ENCODE measurements at places on chromosomes 7 and 10. TPM values are rescaled to one million over a fixed set of nuclear protein-coding genes. Genes with fewer than 3 reads are reported as not detected.

CALCR gene
- polyA plus RNA-seq = not detected

DNA sequence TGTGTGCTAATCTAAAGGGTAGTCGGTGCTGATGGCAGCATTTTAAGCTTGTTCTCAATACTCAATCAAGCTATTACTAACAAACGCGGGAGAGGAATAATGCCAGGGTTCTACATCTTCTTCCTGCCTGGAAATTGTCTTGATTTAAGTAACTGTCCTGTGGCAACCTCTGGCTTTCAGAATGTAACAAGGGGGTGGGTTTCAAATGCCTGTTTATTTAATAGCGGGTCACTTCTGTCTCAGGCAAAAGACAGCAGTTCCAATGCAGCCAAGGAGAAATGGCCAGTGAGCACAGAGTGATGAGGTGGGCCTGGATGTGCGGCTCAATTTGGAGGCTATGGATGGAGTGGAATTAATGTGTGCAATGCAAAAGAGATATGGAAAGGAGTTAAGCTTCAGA lies 692.4 kb downstream of the KCNMA1 start:
- DNase-seq = no peak

GRCh38 chr7:133077394-133077793 lies 4.5 kb downstream of the CHCHD3 start:
- no peak for DNase-seq

RSPH10B2 gene
- 4.4 TPM for polyA plus RNA-seq

C10orf62 gene
- not detected for polyA plus RNA-seq

GRCh38 chr7:131010717-131011431 lies 276.9 kb upstream of the KLF14 start:
- DNase-seq = no peak

RPEL1 gene
- polyA plus RNA-seq = 0.10 TPM

DNA sequence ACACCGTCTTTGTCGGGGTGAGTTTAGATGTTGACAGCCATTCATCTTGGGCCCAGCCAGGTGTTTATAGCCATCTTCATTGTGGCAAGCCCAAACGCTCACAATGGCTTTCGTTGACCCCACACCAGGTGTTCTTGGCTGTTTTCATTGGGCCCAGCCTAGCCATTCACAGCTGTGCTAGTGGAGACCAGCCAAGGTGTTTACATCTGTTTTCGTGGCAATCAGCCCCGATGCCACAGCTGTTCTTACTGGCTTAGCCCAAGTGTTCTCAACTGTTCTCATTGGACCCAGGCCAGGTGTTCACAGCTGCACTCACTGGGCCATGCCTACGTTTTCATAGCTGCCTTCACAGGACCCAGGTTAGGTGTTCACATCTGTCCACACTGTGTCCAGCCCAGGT lies 7.7 kb downstream of the FRG2B start:
- DNase-seq = no peak

DNA sequence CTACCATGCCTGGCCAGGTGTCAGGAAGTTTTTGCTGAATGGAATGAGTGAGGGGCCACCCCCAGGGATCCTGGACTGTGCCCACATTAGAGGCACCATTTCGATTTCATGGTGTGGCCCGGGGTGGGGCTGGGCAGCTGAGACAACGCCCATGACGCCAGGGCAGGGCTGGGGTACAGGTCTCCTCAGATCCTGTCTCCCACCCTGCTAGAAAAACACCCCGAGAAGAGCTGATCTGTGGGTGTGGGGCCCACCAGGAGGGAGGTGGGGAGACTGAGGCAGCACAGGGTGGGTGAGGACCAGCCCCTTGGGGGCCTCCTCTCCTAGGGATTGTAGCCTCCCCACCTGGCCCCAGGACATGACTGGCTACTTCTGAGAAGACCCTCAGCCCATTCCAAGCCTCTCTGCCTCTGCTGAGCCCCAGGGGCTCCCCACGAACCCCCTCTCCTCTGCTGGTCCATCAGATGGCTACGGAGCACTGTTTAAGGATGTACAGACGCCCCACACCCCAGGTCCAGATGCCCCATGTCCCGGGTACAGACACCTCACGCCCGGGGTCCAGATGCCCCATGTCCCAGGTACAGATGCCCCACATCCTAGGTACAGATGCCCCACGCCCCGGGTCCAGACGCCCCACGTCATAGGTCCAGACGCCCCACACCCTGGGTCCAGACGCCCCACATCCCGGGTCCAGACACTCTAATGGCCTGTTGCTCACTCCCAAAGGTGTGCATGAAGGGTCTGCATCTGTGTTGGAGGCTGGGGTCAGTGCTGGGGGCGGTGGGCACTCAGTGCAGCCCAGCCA lies 99.4 kb downstream of the MICALL2 start:
- no peak for DNase-seq

DNA sequence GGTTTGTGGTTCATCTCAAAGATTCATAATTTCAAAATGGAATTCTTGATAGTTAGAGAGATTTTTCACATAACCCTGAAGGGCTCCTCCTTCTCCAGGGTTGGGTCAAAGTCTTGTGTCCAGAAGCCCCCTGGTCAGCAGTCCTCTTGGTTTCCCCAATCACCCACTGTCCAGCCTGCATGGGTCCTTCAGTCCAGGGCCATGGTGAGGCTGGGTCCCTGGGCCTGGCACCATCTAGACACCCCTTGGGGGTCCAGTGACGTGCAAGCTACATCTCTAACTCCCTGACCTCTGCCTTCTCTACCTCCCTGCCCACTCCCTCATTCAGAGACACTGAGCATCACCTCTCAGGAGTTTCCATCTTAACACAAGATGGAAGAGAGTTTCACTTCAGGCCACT lies 26.1 kb downstream of the ANXA8 start:
- no peak for DNase-seq

CTAGE4 gene
- 5.7 TPM for polyA plus RNA-seq

BLNK gene
- polyA plus RNA-seq = 17.9 TPM

DNA sequence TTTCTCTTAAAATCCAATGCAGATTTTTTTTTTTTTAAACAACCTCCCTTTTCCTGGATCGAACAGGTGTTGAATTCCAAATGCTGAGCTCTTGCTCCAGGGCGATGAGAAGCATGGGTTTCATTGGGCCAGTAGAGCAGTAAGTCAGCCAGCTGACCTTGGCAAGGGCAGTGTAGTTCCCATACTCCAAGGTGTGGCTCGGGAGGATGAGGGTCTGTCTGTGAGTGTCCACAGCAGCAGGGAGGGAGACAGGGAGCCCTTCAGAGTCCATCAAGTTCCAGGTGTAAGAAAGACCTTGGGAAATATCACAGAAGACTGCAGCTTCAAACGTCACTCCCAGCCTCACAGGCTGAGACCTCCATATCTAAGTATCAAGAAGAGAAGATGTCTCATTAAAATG lies 50.4 kb downstream of the PKD1L1 start:
- no peak for DNase-seq

DNA sequence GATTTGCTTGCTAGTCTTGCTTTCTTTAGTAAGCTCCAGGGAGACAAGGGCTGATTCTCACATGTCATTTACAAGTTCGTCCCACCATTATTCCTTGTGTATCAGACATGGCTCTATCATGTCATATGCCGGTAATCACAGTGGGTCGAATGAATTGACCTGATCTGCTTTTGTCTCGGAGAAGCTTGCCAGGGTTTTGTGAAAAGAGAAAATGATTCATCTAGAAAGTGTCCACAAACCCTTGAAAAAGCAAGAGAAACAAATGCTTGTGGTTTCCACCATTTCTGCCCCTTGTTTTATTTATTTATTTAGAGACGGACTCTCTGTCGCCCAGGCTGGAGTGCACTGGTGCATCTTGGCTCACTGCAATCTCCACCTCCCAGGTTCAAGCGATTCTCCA lies 278.5 kb downstream of the TCF7L2 start:
- no peak for DNase-seq

GRCh38 chr7:128869944-128870285 lies 7.3 kb downstream of the ATP6V1F start:
- no peak for DNase-seq

FHIP2A gene
- polyA plus RNA-seq = 38.8 TPM

DNA sequence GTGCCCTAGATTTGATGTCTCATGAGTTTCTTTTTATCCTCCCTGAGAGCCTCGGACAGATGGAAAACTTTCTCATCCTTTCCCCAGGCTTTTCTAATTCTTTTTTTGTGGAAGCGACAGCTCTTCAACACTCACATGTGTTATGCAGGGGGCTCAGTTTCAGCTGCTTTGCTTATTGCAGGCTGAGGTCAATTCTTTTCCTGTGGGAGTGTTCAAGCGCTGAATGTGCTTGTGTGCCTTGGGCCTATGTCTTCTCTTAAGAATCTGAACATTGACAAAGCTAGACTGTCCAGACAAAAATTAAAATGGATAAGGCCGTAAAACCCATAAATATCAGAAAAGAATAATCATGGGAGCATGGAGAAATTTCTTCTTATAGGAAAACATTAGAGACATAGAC lies 125.2 kb upstream of the STEAP4 start:
- no peak for DNase-seq

DNA sequence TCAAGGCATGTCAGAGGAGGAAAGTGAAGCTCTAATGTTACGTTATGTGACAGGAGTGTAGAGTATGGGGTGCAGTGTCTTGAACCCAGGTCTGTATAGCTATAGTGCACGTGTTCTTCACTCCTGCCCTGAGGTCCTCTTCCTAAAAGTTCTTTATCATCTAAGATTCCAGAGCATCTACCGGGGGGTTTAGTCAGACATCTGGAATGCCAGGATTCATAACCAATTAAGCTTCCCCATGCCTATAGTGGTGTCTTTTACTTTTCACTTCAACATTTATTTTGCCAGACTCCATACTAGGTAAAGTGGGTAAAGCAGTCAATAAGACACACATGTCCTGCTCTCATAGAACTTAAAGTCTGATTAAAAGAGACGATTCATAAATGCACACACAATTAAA lies 22.4 kb downstream of the PPP1R3C start:
- DNase-seq = no peak

DNA sequence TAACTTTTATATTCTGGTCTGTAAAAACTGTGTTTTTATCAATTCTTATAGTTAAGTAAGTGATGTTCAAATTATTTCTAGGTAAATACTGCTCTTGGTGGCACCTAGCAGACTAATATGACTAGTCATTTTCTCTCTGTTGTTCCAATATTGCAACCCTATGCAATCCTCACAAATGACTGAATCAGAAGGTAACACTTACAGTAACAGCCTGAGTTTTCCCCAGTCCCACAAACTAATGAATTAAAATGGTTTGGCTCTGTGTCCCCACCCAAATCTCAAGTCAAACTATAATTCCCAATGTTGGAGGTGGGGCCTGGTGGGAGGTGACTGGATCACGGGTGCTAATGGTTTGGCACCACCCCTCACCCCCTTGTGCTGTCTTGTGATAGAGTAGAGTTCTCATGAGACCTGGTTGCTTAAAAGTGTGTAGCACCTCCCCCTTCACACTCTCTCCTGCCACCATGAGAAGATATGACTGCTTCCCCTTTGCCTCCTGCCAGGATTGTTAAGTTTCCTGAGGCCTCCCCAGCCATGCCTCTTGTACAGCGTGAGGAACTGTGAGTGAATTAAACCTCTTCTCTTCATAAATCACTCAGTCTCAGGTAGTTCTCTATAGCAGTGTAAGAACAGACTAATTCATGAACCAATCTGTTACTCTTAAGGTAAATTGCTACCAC lies 43.5 kb downstream of the MTPN start:
- no peak for DNase-seq

BAMBI gene
- 128 TPM for polyA plus RNA-seq

- peak; percentile 82 for DNase-seq
Measured at GRCh38 chr7:151711906-151712809, 164.8 kb downstream of the PRKAG2 start.

- no peak for DNase-seq
Measured at GRCh38 chr7:106309362-106309761, 24.6 kb upstream of the NAMPT start.

DNA sequence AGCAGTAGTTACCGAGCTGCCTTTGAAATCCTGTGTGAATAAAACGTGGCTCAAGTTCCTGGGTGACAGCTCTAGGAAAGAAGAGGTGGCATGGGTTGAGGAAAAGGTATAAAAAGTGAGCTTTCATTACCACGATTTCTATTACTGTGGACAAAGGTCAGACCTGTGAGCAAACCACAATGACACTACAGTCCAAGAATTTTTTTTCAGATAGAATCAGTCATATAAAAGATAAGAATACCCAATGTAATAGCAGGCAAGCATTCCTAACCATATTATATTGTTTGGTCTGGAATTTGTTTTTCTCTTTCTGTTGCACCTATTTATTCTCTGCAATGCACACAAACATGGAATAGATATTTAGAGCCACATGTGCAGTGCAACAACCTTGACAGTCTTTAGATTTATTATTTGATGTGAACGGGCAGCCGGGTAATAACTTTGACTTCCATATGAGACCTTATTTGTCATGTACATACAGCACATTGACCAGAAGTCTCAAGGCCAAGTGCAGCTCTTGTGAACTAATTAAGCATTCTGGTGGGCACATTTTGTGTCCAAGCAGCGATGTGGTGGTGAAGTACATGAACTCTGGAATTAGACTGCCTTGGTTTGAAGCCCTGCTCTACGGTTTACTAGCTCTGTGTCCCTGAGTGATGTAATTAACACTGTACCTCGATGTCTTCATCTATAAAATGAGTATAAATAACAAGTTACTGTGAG lies 156.8 kb downstream of the NRCAM start:
- DNase-seq = no peak

DNA sequence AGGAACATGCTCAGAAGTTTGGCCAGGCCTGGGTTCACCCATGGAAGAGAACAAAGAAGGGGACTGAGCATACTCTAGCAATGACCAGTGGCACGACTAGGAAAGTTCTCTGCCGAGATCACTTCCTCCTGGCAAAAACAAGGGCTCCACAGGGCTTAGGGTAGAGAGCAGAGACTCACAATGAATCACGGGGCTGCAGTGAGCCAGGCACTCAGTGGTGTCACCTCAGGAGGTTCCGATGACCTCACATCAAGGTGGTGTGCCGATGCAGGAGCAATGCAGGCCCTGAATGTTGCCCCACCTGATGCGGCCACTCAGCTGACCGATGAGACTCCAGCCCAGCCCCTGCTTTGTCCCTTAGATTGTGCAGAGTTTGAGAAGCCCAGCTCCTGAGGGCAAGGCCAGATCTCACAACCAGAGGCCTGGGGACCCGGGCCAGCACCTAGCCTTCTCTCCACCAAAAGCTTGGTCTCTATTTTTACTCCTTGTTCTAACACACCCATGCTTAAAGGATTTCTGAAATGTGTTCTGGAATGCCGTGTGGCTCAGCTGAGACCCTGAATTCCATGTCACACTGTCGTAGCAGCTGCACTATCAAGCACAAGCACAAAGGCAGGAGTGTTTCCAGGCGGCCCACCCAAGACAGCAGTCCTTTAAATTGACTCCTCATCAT lies 60.9 kb downstream of the COBL start:
- DNase-seq = no peak

KCP gene
- polyA plus RNA-seq = 7.5 TPM

DNA sequence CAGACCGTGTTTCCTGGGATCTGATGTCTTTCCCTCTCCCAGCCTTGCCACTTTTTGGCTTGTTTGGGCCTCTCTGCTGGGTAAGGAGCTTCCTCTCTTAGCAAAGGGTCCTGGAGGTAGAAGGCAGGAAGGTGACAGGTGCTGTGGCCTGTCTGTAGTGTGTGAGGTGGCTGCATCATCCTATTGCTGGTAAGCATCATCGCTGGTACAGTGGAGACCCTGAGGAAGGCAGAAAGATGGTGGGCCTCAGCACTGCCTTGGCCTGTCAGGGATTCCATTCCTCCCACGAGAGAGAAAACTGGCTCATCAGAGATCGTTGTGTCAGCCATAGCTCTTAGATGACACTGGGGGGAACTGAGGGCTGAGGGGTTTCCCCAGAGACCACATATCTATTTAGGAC lies 46.5 kb downstream of the ZMIZ1 start:
- no peak for DNase-seq

SYT15 gene
- polyA plus RNA-seq = 19.3 TPM

- no peak for DNase-seq
Measured at GRCh38 chr7:138665249-138665648, 35.9 kb downstream of the SVOPL start.

ADK gene
- 54.7 TPM for polyA plus RNA-seq

DLX5 gene
- 25.3 TPM for polyA plus RNA-seq

Measured in left lung (tissue), 14 donors.